PC-9 (cell line): ENCODE measurements at places on chromosomes 2 and 18. TPM values are rescaled to one million over a fixed set of nuclear protein-coding genes. Genes with fewer than 3 reads are reported as not detected.
A peak's percentile ranks its signal among the peaks of the same experiment; 100 is the strongest.

Gene SIX2
- 10.2 and 11.9 TPM in 2 replicates for total RNA-seq

Gene ACKR3
- total RNA-seq = 19.6 and 20.3 TPM in 2 replicates

Gene AGXT
- total RNA-seq = not detected in 2 replicates

Gene ACSL3
- total RNA-seq = 300 and 446 TPM in 2 replicates

Gene CCDC88A
- 12.0 and 12.3 TPM in 2 replicates for total RNA-seq

Gene POTEJ
- total RNA-seq = not detected in 2 replicates

Gene RAB31
- 48.6 and 51.0 TPM in 2 replicates for total RNA-seq

Gene RUFY4
- total RNA-seq = not detected in 2 replicates

Gene RPIA
- total RNA-seq = 20.5 and 21.3 TPM in 2 replicates

- DNase-seq = no peak
Observed at GRCh38 chr2:134347756-134348155, 93.9 kb downstream of the MGAT5 start.

DNA sequence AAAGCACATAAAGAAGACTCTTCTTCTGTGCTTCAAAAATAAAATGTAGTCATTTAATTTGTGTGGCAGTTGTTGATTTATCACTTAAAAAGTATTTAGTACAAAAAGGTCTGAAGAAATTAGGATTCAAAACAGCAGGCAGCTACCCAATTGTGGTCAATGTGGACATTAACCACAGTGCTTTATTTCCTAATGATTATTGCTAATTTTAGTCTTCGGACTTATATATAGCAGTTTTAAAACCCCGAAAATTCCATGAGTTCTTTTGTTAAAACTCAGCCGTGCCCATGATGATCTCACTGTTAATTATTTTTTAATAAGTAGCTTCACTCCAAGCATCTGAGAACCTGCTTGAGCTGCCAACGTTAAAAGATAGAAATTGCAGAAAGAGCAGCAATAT, 594.3 kb downstream of the STK39 start:
- DNase-seq = no peak

GRCh38 chr2:65075176-65075575, 19.0 kb downstream of the CEP68 start:
- DNase-seq = no peak

DNA sequence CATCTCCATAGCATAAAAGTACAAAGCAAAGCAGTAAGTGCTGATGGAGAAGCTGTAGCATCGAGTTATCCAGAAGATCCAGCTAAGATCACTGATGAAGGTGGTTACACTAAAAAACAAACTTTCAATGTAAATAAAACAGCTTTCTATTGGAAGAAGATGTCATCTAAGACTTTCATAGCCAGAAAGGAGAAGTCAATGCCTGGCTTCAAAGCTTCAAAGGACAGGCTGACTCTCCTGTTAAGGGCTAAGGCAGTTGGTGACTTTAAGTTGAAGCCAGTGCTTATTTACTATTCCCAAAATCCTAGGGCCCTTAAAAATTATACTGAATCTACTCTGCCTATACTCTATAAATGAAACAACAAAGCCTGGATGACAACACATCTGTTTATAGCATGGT, 44.0 kb downstream of the METTL8 start:
- no peak for DNase-seq

- DNase-seq = no peak
Observed at GRCh38 chr18:44181951-44182747, 498.5 kb upstream of the SETBP1 start.

GRCh38 chr2:70525032-70525431, 28.6 kb downstream of the TGFA start:
- peak; percentile 95 for DNase-seq

GRCh38 chr2:125160947-125161346, 1135.9 kb downstream of the CNTNAP5 start:
- no peak for DNase-seq

DNA sequence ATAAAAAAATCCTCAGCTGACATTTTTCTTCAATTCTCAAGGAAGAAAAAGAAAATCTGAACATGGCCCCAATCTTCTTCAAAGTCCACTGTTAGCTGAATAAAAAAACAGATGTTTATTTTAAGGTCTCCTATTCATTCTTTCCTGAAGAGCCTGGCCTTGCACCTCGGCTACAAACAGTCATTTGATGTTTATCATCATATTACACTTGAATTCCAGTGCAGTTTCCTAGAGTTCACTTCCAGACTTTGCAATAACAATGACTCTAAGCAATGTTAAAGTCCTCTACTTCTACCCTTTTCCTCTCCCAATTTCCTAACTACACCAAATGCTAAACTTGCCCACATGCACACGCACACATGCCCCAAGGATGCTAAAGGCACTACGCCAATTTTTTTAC, 70.1 kb downstream of the NOL10 start:
- no peak for DNase-seq

GRCh38 chr2:72325592-72326422, 178.1 kb upstream of the CYP26B1 start:
- no peak for DNase-seq

- no peak for DNase-seq
Observed at GRCh38 chr2:32750880-32751279, 123.0 kb downstream of the TTC27 start.

DNA sequence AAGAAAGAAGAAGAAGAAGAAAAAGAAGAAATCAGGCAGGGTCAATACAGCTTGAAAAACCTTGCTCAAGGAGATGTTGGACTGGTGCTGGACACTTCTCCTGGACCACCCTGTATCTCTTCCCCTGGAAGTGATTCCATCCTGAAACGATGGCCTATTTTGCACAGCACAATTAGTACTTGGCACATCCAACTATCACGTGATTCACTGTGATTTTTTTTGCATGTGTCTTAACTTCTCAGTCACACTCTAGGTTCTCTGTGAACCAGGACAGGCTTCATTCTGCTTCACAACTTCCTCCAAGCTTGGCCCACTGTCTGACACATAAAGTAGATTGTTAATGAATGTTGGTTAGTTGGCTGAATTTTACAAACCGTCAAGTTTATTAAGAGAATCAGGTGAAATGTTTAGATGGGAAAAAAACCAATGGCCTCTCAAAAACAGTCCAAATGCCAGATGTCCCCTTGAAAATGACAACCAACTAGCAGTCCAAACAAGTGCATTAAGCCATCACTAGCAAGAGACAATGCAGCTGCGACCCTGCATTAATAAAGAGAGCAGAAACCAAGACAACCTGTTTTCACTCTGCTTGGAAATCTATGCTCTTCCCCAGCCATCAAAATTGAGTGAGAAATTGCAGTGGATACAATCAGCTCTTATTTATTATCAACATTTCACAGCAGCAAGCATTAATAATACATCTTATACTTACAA, 300.0 kb upstream of the CHAC2 start:
- no peak for DNase-seq

- DNase-seq = no peak
Observed at GRCh38 chr2:128510701-128511397, 192.2 kb upstream of the HS6ST1 start.
